Naive thymus-derived CD4-positive, alpha-beta T cell (primary cell): ENCODE measurements at places on chromosomes 1 and 21. TPM values are rescaled to one million over a fixed set of nuclear protein-coding genes. Genes with fewer than 3 reads are reported as not detected.

The KCNJ15 gene
- total RNA-seq, result 0.86 TPM

The TOR1AIP2 gene
- 60.4 TPM for total RNA-seq

The FOXD2 gene
- 0.29 TPM for total RNA-seq

The PDC gene
- not detected for total RNA-seq

The LCE1F gene
- total RNA-seq, result not detected

The CYP4A22 gene
- total RNA-seq, result not detected

The AMIGO1 gene
- total RNA-seq, result 2.1 and 2.9 TPM in 2 replicates

The SPRR1A gene
- total RNA-seq, result not detected in 2 replicates
